ENCODE measurements at places on chromosomes 12 and 14.

DNA sequence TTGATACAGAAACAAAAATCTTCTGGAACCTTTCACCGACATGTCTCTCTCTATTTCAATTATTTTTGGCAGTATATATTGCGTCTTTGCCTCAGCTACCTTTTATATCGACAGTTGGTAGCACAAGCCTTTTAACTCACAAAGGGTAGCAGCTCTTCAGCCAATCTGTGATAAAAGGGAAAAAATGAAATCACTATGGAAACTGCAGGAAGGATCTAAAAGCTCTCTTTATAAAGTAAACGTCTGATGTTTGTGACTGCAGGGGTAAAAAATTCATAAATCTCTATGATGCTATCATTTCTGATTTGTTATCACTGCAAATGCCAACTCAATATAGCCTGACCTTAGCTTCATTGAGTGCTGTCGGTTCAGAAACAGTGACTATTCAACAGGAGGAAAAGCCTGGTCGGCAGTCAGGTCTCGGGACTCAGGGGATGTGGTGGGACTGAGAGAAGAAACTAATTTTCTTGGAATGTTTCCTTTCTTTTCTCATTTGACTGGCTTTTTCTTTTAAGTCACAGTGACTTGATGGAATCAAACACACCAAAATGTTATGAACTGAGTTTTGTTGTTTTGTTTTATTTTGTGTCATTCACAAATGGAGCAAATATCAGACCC is 5.9 kb upstream of the RMST start:
- no peak for DNase-seq

- no peak for DNase-seq
Observed at GRCh38 chr12:16021676-16022075, 110.5 kb downstream of the DERA start.

DNA sequence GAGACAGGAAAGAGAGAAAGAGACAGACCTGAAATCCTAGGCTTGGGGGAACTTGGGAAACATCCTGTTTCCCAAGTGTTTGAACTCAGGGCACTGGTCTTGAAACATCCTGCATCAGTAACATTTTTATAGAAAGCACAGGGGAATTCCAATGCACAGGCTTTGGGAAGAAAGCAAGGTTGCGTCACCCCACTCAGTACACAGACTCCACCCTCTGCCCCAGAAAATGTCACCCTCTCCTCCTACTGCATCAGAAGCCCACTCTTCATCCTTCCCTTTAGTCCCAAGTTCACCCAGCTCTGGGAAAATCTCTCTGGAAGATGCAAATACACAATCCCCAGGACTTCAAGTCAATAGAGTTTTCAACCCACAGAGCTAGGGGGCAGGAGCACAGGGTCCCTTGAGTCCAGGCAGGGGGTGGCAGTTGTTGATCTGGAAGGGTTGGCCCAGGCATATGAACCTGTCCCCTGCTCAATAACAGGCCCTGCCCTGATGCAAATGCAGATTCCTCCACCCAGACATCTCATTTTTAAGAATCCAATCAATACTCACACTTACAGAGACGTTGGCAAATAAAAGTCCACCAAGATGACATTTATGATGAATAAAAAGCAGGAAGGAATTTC is 1.7 kb downstream of the RDH16 start:
- no peak for DNase-seq

DNA sequence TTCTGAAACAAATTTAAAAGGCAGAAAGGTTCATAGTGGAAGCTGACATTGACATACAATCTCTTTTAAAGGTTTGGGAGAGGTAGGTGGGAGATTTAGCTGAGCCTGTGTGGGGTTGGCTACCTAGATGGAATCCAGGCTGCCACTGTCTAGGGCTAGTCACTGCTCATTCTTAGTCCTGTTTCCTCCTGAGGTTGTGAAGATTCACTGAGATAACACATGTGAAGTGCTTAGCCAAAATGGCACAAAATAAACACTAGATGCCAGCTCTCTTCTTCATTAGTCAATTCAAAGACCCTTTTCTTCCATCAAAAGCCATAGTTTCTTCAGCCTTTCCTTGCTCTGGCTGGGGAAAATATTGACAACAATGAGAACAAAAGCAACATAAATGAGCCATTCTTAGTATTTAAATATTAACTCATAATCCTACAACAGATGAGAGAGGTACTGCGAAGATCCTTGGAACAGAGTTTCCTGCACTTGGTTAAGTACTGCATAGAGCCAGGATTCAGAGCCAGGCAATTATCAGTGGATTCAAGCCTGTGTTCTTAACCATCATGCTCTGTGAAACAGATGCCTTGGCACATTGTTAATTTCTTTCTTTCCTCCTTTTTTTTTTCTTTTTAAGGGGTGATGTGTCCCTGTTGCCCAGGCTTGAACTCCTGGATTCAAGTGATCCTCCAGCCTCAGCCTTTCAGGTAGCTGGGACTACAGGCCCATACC is 3.5 kb downstream of the MYF6 start:
- DNase-seq: no peak

DNA sequence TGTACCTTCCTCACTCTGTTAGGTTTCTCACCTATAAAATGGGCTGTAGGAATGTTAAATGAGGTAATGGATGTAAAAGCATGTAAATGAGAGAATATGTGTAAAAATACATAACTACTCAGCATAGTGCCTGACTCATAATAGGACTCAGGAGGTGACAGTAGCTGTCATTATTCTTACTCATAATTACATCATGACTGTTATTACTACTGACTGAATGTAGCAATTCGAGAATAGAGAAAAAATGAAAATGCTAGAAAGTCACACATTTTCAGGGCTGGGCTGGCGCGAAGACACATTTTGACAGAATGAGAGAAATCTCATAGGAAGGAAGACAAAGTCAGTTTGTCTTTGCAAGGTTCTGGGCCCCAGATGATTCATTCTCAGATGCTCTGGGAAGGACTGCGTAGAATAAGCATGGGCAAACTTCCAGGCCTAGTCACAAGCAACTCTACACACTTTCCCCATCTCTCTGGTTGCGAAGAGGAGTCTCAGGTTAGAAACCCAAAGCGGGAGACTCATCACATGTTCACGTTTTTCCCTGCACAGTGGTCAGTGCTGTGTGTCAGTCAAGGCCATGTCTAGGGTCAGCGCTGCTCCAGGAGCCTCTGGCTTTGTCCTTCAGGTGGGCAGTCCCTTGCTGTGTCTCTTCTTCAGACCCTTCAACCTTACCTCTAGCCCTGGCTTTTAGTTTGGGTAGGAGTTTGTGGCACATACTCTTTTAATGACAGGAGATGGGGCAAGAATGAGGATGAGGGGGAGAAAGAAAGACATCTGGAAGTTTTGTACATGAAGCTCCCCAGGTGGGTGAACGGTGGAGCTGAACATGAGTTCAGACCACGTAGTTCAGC is 8.4 kb downstream of the GPRC5A start:
- no peak for DNase-seq

- no peak for DNase-seq
Observed at GRCh38 chr14:105477660-105478397, 3.2 kb downstream of the CRIP2 start.

GRCh38 chr12:131533139-131533538 is 177.8 kb upstream of the SFSWAP start:
- DNase-seq: no peak

GRCh38 chr14:74952697-74953484 is 2.5 kb downstream of the PGF start:
- DNase-seq: no peak

DNA sequence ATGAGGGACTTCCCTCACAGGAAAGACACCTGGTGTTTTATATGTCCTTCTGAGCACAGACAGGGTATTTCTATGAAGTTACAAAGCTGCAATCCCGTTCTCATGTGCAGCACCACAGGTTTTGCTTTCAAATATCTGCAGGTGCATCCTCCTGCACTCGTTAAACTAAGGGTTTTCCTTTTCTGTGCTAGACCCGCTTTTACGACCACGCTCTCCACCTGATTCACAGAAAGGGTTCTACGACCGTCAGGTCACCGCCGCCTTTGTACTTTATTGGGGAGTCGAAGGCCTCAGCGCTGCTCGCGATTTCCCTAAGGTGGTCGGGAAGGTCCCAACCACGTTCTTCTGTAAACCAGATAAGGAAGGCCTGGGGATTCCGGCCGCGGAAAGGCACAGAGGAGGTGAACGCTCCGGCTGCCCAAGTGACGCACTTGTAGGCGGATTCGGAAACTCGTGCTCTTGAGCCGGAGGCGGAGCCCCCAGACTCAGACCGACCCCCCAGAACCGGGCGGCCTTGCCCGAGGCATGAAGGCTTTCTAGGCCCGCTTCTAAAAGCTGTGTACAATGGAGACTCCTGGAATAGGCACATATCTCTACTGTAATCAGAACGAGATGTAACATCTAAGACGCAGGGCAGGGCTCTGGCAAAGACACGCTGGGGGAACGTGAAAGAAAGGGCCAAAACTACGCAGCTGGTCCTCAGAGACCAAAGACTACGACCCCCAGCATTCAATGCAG is 995 bp upstream of the HSP90B1 start:
- peak; percentile 53 for DNase-seq

DNA sequence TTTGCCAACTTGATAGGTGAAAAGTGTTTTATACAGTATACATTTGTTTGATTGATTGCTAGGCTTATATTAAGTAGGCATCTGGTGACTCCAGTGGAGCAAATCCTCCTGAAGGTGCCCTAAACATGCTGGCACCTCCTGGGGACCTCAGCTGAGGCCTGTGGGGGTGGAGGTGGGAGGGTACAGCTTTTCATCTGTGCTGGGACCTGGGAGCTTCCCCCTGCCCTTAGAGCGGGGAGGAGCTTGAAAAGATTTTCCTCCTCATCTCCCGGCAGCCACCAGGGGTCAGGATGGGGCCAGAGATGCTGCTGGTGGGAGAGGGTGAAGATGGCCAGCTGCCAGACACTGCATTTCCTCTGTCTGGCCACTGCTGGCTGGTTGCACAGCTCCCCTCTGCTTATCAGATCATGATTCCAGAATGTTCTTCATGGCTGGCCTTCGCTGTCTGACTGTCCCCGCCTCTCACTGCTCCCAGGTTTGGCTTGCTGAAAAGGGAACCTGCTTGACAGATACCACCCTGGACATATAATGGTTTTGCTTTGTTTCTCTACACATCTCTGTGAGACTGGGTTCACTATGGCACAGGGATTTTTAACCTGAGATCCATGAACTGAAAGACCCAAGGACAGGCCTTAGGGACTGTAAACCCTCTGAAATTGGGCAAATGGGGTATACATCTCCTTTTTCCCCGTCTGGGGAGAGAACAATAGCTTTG is 10.5 kb upstream of the JPH4 start:
- DNase-seq: no peak

- DNase-seq: no peak
Observed at GRCh38 chr14:100018482-100018881, 46.7 kb upstream of the EVL start.

GRCh38 chr12:51067771-51068170 is 15.6 kb downstream of the CSRNP2 start:
- no peak for DNase-seq

- no peak for DNase-seq
Observed at GRCh38 chr14:76767681-76768656, 6.7 kb downstream of the VASH1 start.

- DNase-seq: no peak
Observed at GRCh38 chr14:90088176-90088575, 26.4 kb downstream of the KCNK13 start.

GRCh38 chr12:62471734-62472133 is 5.1 kb downstream of the MON2 start:
- no peak for DNase-seq

GRCh38 chr14:61839507-61839906 is 77.3 kb downstream of the SNAPC1 start:
- no peak for DNase-seq

- no peak for DNase-seq
Observed at GRCh38 chr12:97275728-97276590, 186.6 kb upstream of the RMST start.

DNA sequence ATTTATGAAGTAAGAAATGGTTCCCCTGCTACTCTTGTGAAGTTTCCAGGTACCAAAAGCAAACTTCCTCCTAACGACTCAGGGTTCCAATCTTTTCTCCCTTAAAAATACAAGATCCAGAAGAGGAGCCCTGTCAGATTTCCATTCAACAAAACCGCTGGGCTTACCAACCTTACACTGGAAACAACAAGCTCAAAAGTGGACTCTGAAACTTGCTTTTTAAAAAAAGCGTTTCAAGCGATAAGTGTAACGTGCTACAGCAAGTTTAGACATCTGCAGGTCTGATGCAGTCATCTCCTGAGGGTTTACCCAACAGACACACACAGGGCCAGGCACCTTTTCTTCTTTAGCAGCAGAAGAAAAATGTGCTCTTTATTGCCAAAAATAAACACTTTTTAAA is 6.9 kb upstream of the CREBL2 start:
- no peak for DNase-seq

DNA sequence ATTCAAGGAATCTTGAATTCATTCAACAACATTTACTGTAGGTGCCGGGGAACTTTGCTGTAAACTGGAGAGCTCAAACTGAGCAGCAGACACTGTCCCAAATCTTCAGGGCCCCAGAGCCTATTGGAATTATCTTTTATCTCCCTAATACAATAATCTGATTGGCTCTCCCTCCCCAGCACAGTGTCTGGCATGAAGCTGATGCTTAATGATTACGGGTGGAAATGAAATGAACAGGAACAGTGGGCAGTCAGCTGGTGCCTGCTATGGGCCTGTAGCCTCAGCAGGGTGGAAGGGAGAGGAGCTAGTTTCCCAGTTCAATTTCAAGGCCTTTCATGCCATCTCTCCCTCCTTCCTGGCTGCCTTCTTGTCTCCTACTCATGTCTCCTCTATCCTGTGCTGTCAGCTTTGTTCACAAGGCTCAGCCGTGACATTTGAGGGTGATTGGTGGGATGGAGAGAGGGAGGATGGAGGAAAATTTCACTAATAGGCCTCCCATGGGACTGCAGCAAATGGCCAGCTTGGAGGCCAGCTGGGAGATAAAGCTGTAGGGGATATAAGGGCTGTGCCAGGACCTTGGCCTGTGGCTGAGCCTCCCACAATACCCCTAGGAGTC is 4.3 kb upstream of the RAPGEF3 start:
- no peak for DNase-seq

All from H1 (cell line).